T-helper 2 cell treated with Interferon-gamma antibody and Interleukin-4, amounts not matched to agents 100 ng/mL and 5 ng/mL, for 36 hours (primary cell): ENCODE measurements at places on chromosomes 4 and X. TPM values are rescaled to one million over a fixed set of nuclear protein-coding genes. Genes with fewer than 3 reads are reported as not detected.

FAM47E gene
- total RNA-seq: not detected in 2 replicates

DOCK11 gene
- 66.7 and 73.4 TPM in 2 replicates for total RNA-seq

PITX2 gene
- total RNA-seq: 0.11 TPM in 1 of 2 replicates, not detected in the other

ELMOD2 gene
- total RNA-seq: 13.3 and 15.9 TPM in 2 replicates

PABPC4L gene
- not detected in 2 replicates for total RNA-seq

CXCL3 gene
- total RNA-seq: not detected in 2 replicates

CENPI gene
- 24.3 and 26.2 TPM in 2 replicates for total RNA-seq

UGT2B7 gene
- not detected in 2 replicates for total RNA-seq

SH3RF1 gene
- 0.16 and 0.30 TPM in 2 replicates for total RNA-seq

GPRIN3 gene
- 42.3 TPM in 2 replicates for total RNA-seq

BEND2 gene
- not detected in 2 replicates for total RNA-seq

RGN gene
- not detected in 2 replicates for total RNA-seq

USP17L22 gene
- total RNA-seq: not detected in 2 replicates

TRPC3 gene
- 0.20 and 0.64 TPM in 2 replicates for total RNA-seq

ADGRG2 gene
- not detected in 2 replicates for total RNA-seq

CXCL9 gene
- 0.09 and 0.23 TPM in 2 replicates for total RNA-seq

EDA2R gene
- 4.0 and 4.2 TPM in 2 replicates for total RNA-seq

SSX2 gene
- total RNA-seq: not detected in 2 replicates

NUDT11 gene
- 1.6 and 2.1 TPM in 2 replicates for total RNA-seq

ITM2A gene
- 142 and 152 TPM in 2 replicates for total RNA-seq

P2RY8 gene
- total RNA-seq: 126 and 127 TPM in 2 replicates

CAPN6 gene
- total RNA-seq: not detected in 2 replicates

TRIM75 gene
- not detected in 2 replicates for total RNA-seq

ZNF718 gene
- 12.5 and 13.0 TPM in 2 replicates for total RNA-seq
